Foreskin melanocyte (primary cell): ENCODE measurements at places on chromosomes 2 and 18.
A peak's percentile ranks its signal among the peaks of the same experiment; 100 is the strongest.

GRCh38 chr2:157476953-157477709 lies 33.2 kb upstream of the CYTIP start:
- DNase-seq: no peak

- no peak for DNase-seq
Measured at GRCh38 chr2:180722551-180723239, 257.7 kb upstream of the UBE2E3 start.

- no peak for DNase-seq
Measured at GRCh38 chr18:79545736-79546171, 133.8 kb upstream of the CTDP1 start.

DNA sequence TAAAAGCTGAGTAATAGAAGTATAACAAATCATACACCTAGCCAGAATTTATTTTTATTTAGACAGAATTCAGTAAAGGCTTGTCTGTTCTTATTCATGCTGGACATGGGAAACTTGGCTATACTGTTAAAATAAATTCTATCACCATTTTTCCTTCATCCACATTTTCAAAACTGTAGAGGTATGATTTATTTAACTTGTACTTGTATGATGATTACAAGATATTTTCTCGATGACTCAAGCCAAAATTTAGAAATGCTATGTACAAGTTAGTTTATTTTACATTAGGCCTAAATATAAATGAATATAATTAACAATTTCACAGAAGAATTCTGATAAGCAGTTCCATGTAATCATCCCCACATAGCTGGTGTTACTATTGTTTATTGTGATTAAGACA lies 194.8 kb upstream of the DOK6 start:
- no peak for DNase-seq

DNA sequence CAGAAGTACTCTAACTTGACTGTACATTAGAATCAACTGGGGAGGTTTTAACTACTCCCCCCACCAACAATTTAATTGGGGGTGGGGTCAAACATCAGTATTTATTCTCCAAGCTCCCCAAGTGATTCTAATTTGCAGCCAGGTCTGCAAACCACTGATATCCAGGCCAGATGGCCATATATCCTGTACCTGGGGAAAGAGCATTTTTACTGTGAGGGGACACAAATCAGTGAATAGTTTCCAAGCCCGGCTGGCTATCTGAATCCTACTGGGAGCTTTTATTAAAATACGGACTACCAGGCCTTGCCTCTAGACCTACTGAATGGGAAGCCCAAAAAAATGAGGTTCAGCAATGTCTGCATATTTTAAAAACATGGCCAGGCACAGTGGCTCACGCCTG lies 88.5 kb downstream of the TCF4 start:
- no peak for DNase-seq

DNA sequence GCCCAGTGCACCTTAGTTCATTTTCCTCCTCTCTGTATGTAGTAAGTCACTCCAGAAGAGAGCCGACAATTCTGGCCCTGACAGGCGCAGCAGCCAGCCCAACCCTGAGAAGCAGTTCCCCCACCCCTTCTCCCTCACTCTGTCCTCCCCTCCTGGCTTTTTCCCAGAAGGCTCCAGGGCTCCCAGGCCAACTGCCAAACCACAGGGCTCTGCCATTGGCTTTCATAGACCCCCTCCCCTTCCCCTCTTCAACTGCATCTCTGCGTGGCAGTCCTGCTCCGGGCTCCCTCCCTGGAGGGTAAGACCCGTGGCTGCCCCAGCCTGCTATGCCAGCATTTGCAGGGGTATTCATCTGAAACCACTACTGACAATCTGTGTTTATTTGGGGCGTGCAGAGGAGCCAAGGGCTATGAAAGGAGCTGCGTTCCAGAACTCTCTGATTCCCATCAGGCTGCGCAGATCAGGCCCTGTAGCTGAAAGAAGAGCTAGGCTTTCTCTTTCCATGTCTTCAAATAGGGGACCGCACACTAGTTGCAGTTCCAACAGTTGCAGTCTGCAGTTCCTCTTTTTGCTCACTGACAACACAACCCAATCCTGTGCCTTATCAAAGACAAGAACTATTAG lies 388.6 kb upstream of the TNP1 start:
- DNase-seq: peak; percentile 35

GRCh38 chr2:16000642-16001041 lies 60.3 kb downstream of the MYCN start:
- DNase-seq: no peak

DNA sequence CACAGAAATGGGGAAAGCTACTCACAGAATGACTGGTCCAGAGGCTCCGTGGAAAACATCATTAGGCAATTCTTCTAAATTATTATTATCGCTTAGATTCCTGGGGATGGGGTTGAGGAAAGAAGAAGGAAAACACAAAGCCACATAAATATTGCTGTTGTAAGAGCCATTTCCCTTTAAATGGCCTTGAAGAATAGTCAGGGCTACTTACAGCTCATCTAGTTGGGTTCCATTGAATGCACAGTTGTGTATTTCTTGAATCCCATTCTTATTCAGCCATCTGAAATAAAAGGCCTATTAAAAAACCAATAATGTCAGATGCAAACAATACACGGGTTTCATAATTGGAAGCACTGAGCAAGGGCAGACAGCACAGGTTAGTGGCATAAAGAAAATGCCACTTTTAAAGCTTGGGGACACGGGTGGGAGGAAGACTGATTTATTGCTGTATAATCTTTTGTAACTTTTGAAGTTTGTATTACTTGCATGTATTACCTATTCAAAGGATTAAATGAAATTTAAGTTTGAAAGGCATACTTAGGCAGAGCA lies 171.4 kb downstream of the FSHR start:
- DNase-seq: no peak

DNA sequence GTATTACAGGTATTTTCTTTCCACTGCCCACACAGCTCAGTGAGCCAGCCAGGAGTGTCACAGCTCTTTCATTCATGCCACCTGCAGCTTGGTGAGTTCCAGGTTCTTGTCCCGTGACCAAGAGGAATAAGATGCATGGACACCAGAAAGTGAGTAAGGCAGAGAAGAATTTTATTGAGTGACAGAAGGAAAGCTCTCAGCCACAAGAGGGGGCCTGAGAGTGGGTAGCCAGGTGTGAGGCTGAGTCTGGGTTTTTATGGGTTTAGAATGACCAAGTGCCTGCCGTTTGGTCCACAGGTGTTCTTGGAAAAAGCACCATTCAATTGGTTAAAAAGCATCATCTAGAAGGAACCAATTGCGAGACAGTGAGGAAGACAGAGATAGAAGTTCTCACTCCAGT lies 1097.1 kb upstream of the SLC39A10 start:
- no peak for DNase-seq

DNA sequence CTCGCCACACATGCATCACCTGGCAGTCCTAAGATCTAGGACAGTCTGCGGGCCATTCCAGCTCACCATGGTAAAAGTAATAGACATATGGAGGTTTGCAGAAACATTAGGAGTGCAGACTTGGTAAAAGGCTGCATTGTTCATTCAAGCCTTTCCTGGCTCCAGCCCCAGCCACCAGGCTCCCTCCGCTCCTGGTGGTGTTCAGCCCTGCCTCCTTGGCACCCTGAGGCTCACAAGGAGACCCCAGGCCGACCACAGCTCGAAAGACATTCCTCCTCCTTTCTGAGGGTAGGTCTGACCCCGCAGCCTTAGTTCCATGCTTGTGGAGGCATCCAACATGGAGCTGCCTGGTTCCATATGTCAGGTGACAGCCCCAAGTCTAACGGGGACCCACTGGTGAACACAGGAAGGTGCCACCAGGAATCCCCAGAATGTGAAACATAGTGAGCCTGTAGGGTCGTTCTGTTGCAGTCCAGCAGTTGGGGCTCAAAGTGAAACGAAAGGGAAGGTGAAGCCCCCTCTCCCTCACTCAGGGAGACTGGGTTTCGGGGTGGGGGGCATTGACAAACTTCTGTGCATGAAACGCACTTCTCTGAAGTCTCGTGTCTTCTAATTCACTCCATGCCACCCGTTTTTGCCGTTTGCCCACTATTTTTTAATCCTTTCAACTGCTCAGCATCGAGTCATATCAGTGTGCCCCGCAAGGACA lies 5.0 kb upstream of the SP100 start:
- no peak for DNase-seq

DNA sequence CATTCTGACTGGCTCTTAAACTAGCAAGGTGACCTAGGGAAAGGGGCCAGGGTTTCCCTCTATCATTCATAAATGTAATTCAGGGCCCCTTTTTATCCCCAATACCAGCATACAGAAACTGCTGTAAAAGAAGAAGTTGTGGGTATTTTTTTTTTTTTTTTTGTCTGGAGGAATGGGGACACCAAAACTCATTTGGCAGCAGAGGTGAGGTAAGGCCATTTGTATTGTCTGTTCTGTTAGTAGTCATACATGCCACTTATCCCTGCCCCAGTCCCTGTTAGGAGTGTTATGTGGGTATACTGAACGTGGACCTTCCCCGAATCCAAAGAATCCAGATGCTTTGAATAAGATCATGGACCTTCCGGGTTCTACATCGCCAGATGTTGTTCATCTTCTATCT lies 1.7 kb downstream of the SEPTIN2 start:
- no peak for DNase-seq

DNA sequence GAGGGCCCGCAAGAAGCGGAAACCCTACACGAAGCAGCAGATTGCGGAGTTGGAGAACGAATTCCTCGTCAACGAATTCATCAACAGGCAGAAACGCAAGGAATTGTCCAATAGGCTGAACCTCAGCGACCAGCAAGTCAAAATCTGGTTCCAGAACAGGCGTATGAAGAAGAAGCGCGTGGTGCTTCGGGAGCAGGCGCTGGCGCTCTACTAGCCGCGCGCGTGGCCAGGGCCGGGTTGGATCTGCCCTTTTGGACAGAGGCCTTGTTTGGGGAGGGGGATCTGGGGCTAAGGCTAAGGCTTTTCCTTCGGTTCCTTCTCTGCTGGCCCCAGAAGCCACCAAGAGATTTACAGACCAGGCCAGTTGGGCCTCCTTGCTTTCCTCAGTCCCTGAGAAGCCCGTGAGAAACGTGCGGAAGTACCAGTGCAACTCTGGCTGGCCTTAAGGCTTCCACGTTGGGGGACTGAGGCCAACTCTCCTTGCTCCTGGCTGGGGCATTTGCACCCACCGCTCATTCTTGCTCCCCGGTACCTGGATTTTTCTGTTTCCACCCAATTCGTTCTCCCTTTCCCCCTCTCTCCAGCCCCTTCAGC lies 1.0 kb downstream of the HOXD12 start:
- no peak for DNase-seq

- DNase-seq: no peak
Measured at GRCh38 chr2:164692114-164692513, 70.8 kb upstream of the GRB14 start.

DNA sequence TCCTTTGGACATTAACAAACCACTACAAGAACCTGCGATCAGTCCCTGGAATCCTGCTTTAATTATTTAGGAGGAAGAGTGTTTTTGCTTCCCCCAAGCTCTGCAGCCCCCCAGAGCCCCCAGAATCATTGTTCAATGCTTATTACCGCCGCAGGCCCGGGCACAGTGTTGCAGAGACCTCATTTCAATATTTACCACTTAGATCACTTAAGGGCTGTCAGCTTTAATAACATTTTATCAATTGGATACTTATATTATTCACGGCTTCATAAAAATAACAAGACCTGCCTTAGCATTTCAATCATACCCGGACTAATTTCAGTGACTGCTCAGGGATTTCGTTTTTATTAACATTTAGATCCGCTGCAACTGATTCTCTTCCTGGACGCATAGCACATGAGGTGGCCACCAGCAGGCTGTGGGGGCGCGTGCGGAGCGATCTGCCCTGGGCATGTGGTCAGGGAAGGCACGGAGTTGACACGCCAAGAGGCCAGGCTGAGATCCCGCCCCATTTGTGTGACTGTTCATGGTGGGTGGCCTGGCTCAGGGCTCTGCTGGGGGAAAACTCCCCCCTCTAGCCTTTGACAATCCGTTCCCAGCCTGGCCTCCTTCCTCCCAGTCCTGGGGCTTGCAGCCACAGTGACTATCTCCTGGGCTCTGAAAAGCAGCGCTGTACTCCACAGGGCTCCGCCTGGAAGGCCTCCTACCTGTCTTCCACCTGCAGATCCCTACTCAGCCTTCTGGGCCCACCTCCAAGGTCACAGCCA lies 267.6 kb downstream of the SRBD1 start:
- peak; percentile 31 for DNase-seq

GRCh38 chr18:51168026-51168742 lies 29.3 kb downstream of the MEX3C start:
- no peak for DNase-seq

GRCh38 chr18:63299837-63300745 lies 19.5 kb downstream of the BCL2 start:
- DNase-seq: peak; percentile 78

DNA sequence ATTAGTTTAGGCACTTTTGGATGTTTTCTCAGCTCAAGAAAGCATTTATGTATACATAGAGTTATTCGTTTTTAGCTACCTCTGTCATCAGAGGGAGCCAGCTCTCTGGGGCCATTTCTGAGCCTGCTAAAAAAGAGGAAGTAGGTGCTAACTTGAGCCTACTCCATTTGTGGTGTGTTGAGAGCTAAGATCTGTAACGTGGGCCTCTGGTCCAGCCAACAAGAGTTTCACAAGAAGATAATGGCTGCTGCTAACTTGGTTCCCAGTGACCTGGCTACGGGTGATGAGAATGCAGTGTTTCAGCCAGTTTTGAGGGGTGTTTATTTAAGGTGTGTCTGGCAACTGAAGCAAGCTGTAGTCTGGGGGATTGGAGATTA lies 182.5 kb downstream of the PRKCE start:
- no peak for DNase-seq

- DNase-seq: no peak
Measured at GRCh38 chr2:74819702-74820101, 14.2 kb upstream of the HK2 start.

DNA sequence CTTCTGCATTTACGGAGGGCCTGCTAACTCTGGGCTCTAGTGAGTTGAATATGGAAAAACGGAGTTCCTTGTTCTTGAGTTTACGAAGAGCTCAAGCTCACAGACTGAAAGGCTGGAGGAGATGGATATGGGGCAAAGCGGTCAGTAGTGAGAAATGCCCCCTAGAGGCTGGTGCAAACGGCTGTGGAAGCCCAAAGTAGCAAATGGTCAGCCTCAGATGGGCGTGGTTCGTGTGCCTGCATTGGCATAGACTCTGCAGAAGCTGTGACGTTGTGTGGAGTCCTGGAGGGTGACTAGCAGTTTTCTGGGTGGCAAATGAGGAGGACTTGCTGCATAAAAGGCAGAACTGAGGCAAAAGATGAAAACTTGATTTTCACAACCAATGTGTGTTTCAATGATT lies 93.6 kb upstream of the TWIST2 start:
- DNase-seq: no peak
